Activated CD4-positive, alpha-beta memory T cell treated with anti-CD3 and anti-CD28 coated beads for 36 hours (primary cell): ENCODE measurements at places on chromosomes 2 and 18. TPM values are rescaled to one million over a fixed set of nuclear protein-coding genes. Genes with fewer than 3 reads are reported as not detected.
A peak's percentile ranks its signal among the peaks of the same experiment; 100 is the strongest.

C2orf66 gene
- total RNA-seq: not detected

ABCG5 gene
- total RNA-seq: not detected

SKA1 gene
- total RNA-seq: 44.2 TPM

PLGLB1 gene
- 0.36 TPM for total RNA-seq

TMEM37 gene
- total RNA-seq: not detected

GRCh38 chr18:53796040-53796729 is 428.3 kb downstream of the MBD2 start:
- no peaks in the 10 kb centered on the region for H3K4me1 ChIP-seq
- DNase-seq: no peak
- H3K27ac ChIP-seq: no peak overlapping the region
- H3K36me3 ChIP-seq: no peaks in the 10 kb centered on the region

- H3K36me3 ChIP-seq: no peaks in the 10 kb centered on the region
- no peak within 1 kb of the TSS for H3K27ac ChIP-seq
- peaks cover 39% of the 10 kb centered on the region for H3K27me3 ChIP-seq
Observed at GRCh38 chr2:31138037-31138962, at the start of gene GALNT14. Gene GALNT14 (minus strand): TSS chr2:31138440. CDS start chr2:31138086, 354 bp downstream.

DNA sequence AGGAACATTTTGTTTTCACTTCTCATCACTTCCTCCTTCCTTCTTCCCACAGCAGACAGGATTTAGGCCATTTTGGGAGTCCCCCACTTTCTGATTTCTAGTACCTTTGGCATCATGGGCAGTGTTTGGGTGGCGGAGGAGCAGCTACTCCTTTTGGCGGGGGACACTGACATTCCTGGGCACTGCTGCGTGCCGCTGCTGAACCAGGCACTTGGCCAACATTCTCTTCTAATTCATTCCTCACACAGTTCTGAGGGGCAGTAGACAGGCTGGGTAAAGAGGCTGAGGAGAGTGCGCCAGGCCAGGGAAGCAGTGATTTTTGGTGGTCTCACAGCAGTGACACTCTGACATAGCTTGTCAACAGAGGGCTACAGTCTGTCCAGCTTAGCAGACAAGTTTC is 270.2 kb downstream of the LOXHD1 start:
- no peaks in the 10 kb centered on the region for H3K4me1 ChIP-seq
- H3K27me3 ChIP-seq: no peaks in the 10 kb centered on the region
- H3K4me3 ChIP-seq: no peak overlapping the region
- no peak overlapping the region for H3K27ac ChIP-seq
- H3K36me3 ChIP-seq: no peaks in the 10 kb centered on the region

DNA sequence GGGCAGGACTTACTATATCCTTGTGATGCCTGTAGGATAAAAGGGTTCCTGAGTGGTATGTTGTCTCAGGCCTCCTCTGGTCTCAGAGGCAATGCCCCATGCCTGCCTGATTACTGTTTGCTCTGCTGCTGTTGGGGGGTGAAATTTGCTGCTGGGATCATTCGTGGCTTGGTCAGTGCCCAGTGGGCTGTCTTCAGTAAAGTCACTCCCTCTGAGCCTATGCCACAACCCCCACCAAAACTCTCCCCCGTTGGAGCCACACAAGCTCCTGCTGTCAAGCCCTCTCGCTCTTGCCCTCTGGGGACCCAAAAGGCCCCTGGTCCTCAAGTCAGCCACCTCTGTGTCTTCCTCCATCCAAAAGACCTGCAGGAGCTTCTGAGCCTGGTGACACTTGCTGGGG is 38.6 kb upstream of the TGIF1 start:
- DNase-seq: no peak
- no peaks in the 10 kb centered on the region for H3K36me3 ChIP-seq
- no peak overlapping the region for H3K4me3 ChIP-seq
- H3K4me1 ChIP-seq: peaks cover 18% of the 10 kb centered on the region
- no peak overlapping the region for H3K27ac ChIP-seq

DNA sequence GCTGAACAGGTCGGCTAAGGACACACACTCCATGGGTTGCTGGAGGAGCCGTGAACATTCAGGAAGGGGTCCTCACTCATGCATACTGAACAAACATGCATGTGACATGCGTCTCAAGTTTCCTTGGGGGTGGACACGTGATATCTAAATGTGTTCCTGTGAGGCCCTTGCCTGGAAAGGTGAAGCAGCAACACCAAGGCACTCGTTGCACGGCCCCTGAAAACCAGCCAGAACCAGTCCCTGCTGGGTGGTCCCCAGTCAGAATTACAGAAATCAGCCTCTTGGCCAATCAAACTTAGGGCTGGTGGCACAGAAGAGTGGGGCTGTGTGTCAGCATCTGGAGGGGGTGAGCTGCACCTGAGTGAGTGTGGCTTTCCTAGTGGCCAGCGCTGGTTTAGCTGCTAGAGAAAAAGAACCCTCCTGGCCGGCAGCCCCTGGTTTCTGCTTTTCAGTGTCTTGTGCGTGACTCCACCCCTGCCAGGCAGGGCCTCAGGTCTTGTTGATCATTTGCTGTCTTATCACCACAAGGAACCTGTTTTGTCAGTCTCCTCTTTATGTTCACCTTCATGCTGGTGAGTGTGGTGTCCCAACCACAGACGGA is 3.2 kb upstream of the AQP12B start:
- H3K4me3 ChIP-seq: no peak overlapping the region
- H3K27ac ChIP-seq: no peak overlapping the region
- H3K4me1 ChIP-seq: peaks cover 7% of the 10 kb centered on the region
- H3K27me3 ChIP-seq: no peaks in the 10 kb centered on the region
- no peak for DNase-seq
- H3K36me3 ChIP-seq: no peaks in the 10 kb centered on the region

GRCh38 chr2:129761569-129762021 is 217.9 kb upstream of the RAB6C start:
- no peaks in the 10 kb centered on the region for H3K36me3 ChIP-seq
- H3K4me1 ChIP-seq: no peaks in the 10 kb centered on the region
- H3K27me3 ChIP-seq: no peaks in the 10 kb centered on the region
- H3K4me3 ChIP-seq: no peak overlapping the region

- no peaks in the 10 kb centered on the region for H3K36me3 ChIP-seq
- H3K27me3 ChIP-seq: no peaks in the 10 kb centered on the region
- no peak for DNase-seq
- no peak overlapping the region for H3K27ac ChIP-seq
- no peaks in the 10 kb centered on the region for H3K4me1 ChIP-seq
Observed at GRCh38 chr18:42268798-42269197, 313.8 kb downstream of the PIK3C3 start.

DNA sequence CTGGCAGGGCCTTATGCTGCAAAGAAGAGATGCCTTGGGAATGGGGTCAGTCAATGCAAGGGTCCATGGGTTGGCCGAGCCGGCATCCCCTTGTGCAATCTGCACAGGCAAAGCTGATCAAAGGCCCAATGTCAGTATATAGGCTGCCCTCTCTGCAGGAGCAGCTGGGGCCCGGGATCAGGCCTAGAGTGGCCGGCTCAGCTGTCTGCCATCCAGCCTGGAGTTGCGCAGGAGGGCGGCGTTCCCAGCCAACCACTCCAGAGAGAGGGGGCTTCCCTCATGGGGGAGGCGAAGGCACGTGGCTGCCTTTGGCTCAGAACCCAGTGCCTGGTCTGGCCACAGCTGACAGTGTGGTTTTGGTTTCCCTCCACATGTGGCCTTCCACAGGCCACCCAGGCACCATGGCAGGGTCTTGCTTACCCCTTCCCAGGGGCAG is 3.9 kb downstream of the INPP5D start:
- peaks cover 59% of the 10 kb centered on the region for H3K4me1 ChIP-seq
- peak overlapping the region; percentile 99 for H3K27ac ChIP-seq
- DNase-seq: no peak
- peak overlapping the region; percentile 98 for H3K4me3 ChIP-seq

DNA sequence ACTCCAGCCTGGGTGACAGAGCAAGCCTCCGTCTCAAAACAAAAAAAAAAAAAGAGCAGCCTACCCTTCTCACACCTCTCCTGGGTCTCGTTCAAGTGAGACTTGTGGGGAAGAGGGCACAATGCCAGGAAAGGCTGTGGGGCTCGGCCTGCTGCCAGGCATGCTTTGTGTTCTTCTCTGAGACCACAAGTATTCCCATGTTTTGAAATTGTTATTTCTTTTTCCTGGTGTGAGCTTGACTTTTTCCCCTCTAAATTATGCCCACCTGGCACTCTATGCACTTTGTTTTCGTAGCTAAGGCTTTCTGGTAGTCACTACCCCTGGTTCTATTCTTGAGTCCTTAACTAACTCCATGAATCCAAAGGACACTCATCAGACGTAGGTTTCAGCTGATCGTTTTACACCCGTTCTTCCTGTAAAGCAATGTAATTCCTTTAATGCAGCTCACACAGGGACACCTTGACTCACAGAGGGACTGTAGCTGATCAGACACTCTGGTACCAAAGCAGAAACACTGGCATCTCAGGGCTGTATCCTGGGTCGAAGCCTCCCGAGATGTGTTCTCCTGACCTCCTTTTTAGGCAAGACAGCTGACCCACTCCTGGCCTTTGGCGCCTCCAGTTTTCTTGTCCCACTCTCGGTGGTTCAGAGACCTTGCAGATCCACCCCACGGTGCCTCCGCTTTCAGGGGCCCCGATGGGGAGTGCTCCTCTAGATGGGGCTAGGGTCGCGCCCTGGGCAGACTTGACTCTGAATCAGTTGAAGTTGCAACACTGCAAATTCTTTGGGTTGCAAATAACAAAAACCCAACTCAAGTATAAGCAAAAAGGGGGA is 193.3 kb upstream of the AGAP1 start:
- no peaks in the 10 kb centered on the region for H3K4me1 ChIP-seq
- no peak overlapping the region for H3K4me3 ChIP-seq
- no peak for DNase-seq
- H3K36me3 ChIP-seq: no peaks in the 10 kb centered on the region
- H3K27ac ChIP-seq: no peak overlapping the region
- peaks cover 38% of the 10 kb centered on the region for H3K27me3 ChIP-seq

GRCh38 chr2:233460726-233461441 is 105.7 kb downstream of the USP40 start:
- H3K27me3 ChIP-seq: no peaks in the 10 kb centered on the region
- H3K4me1 ChIP-seq: no peaks in the 10 kb centered on the region
- DNase-seq: no peak
- peaks cover 38% of the 10 kb centered on the region for H3K36me3 ChIP-seq

GRCh38 chr18:9696701-9697100 is 11.4 kb upstream of the RAB31 start:
- no peaks in the 10 kb centered on the region for H3K36me3 ChIP-seq
- H3K4me1 ChIP-seq: peaks cover 2% of the 10 kb centered on the region
- no peak for DNase-seq
- no peak overlapping the region for H3K4me3 ChIP-seq

DNA sequence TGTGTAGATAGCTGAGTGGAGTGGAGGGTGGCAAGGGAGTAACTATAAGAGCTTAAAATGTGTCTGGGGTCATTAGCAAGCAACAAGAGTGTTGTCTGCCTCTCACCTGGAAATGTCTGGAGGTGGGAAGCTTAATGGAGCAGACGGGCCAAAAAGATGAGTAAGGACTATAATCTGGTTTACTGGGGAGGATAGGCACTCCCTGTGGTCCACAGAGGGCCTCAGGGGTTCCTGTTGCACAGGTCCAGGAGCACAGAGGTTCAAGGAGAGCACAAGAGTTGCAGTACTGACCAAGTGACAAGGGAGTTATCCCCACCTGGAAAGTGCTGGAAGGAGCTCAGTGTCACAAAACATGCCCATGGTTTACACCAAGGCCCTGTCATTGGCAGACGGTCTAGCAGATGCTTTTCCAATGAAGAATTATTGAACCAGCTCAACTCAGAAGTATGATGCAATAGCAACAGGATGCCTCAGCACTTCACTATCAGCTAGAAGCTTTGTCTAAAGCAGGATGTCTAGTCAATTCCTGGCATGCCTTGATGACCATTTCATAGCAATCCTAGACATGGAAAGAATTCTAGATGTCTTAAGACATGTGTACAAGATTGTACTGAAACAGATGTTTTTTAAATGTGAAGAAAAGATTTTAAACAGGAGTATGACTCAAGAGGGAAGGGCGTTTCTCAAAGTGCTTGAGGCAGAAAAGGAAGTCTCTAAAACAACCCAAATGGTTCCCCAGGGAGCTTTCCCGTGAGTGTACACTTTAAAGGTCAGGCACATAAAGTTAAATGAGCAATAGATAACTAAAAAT is 62.9 kb upstream of the SERPINE2 start:
- H3K27me3 ChIP-seq: peaks cover 7% of the 10 kb centered on the region
- H3K27ac ChIP-seq: no peak overlapping the region
- DNase-seq: no peak
- H3K36me3 ChIP-seq: no peaks in the 10 kb centered on the region
- no peaks in the 10 kb centered on the region for H3K4me1 ChIP-seq

DNA sequence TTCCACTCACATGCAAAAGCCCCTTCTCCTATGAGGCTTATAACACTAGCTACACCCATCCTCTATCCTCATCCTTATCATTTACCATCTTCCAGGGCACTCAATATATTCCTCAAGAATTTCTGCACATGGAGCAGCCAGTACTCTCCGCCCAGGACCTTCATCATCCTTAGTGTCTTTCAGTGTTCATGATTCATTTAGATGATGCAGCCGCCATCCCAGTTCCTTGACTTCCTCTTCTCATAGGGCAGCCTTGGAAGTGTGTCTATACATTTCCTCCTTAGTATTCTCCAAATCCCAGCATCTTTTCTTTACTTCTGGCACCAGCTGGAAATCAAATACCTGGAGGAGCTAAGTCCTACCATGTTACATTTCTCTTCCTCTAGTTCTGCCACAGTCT is 3.0 kb upstream of the ITSN2 start:
- H3K36me3 ChIP-seq: peaks cover 6% of the 10 kb centered on the region
- no peak overlapping the region for H3K4me3 ChIP-seq
- no peak overlapping the region for H3K27ac ChIP-seq
- no peaks in the 10 kb centered on the region for H3K27me3 ChIP-seq
- DNase-seq: no peak

- H3K4me1 ChIP-seq: peaks cover 4% of the 10 kb centered on the region
- no peak for DNase-seq
- H3K27me3 ChIP-seq: no peaks in the 10 kb centered on the region
- no peak overlapping the region for H3K4me3 ChIP-seq
- H3K27ac ChIP-seq: no peak overlapping the region
- no peaks in the 10 kb centered on the region for H3K36me3 ChIP-seq
Observed at GRCh38 chr2:68865108-68865507, 6.1 kb downstream of the BMP10 start.

GRCh38 chr2:9311488-9311887 is 104.9 kb downstream of the ASAP2 start:
- no peaks in the 10 kb centered on the region for H3K27me3 ChIP-seq
- no peak overlapping the region for H3K27ac ChIP-seq
- no peaks in the 10 kb centered on the region for H3K4me1 ChIP-seq
- DNase-seq: no peak

- H3K36me3 ChIP-seq: no peaks in the 10 kb centered on the region
- H3K4me3 ChIP-seq: no peak overlapping the region
- no peaks in the 10 kb centered on the region for H3K4me1 ChIP-seq
- H3K27ac ChIP-seq: no peak overlapping the region
- DNase-seq: no peak
- peaks cover 1% of the 10 kb centered on the region for H3K27me3 ChIP-seq
Observed at GRCh38 chr2:194526121-194526520, 1130.9 kb upstream of the SLC39A10 start.

- no peak overlapping the region for H3K27ac ChIP-seq
- H3K27me3 ChIP-seq: peaks cover 3% of the 10 kb centered on the region
- no peak for DNase-seq
- H3K4me3 ChIP-seq: no peak overlapping the region
- no peaks in the 10 kb centered on the region for H3K36me3 ChIP-seq
Observed at GRCh38 chr18:47978141-47978540, 47.7 kb upstream of the SMAD2 start.

- no peak for DNase-seq
- H3K4me3 ChIP-seq: no peak overlapping the region
- no peaks in the 10 kb centered on the region for H3K4me1 ChIP-seq
- H3K36me3 ChIP-seq: no peaks in the 10 kb centered on the region
Observed at GRCh38 chr18:42437646-42438045, 482.6 kb downstream of the PIK3C3 start.
